Stimulated activated naive CD8-positive, alpha-beta T cell treated with anti-CD3 and anti-CD28 coated beads, Interleukin-15, amount 100 ng/mL, for 72 hours (primary cell): ENCODE measurements at places on chromosomes 7 and 10.

GRCh38 chr7:82602066-82602465 is 158.5 kb upstream of the CACNA2D1 start:
- no peak for DNase-seq

DNA sequence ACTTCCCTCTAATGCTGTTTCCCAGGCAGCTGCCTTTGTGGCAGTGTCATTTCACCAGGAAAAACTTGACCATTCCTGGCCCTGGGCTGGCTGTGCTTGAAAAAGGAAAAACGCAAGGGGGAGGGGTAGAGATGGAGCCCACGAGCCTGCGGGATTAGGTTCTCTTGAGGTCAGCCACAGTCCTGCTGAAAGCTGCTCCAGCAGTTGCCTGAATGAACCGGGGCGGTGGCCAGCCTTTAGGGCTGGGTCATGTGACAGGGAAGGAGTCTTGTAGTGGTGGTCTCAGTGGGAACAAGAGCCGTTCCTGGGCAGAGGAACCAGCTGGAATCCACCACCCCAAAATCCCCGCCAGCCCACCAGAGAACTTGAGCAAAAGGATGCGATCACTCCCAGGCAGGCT is 51.2 kb upstream of the LRRC4 start:
- DNase-seq = no peak

GRCh38 chr10:3889961-3890522 is 105.0 kb upstream of the KLF6 start:
- no peak for DNase-seq

GRCh38 chr10:100037758-100038315 is 28.1 kb upstream of the DNMBP start:
- DNase-seq = no peak
